ENCODE measurements at places on chromosomes 16 and 17.

DNA sequence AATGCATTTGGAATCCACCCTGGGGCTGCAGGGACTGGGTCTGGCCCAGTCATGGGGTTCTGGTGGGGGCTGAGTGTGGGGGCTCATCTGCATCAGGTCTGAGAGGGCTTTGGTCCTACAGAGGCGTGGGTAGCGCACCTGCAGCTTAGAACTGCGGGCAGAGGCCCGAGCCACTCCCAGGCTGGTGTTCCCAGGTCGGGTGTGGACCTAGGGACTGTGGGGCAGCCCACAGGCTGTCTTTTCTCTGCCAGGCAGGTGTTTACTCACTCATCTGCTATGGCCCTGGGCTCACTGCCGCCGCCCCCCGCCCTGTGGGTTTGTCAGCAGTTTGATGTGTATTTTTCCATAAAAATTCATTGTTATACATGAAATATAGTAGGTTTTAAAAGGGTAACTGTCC, 27.0 kb upstream of the DOC2B start:
- no peak for DNase-seq

DNA sequence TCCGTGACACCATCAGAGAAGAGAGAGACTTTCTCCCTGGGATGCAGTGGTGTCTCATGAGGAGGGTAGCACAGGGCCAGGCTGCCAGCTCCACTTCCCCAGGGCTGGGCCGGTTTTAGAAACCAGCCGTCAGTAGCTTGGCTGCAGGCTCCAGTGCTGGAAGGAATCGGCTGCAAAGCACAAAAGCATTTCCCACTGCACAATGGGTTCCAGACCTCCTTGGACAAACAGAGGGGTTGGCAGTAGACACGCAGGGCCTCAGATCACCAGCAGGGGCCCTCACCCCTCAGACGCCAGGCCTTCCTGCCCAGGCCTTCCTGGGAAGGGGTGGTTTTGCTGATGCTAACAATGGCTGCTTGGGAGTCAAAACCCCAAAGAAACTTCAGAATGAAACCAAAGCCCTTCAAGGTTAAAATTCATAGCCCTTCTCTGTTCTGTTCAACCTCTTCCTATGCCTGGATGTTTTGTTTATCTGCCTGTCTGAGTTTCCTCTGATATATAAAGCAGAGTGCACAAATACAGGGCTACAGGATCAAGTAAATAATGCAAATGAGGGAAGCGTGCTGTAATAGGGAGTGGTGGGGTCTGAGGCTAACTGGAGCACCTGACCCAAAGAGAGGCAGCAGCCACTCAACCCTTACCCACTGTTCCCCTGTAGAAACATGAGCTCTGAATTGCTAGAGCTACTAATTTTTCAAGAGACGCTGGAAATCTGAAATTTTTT, 26.2 kb downstream of the TEKT5 start:
- peak; percentile 22 for DNase-seq

GRCh38 chr16:50884066-50884860, 142.4 kb downstream of the CYLD start:
- no peak for DNase-seq

DNA sequence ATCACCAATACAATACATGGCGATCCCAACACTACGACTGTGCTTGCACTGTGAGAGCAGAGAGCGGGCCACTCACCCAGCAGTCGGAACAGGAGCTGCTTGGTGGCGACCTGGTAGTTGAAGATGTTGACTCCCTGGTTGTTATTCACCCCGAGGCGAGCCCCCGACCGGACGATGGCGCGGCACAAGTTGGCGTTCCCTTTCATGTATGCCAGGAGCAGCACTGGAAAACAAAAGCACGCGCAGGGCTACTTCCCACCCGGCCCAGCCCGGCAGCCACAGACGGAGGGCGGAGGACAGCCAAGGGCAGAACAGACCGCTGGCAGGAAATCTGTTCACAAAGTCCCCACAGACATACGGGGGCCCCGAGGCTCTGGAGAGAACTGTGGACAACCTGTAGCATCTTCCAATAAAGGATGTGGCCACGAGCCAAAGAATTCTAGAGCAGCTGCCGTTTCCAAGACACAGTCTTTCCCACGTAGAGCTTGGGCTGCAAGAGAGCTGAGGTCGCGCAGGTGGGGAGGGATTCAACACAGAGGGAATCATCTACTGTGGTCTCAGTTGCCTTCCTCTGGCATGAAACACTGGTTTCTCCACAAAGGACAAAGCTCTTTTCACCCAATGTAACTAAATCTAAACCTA, 27.8 kb downstream of the CYB5D2 start:
- no peak for DNase-seq

- DNase-seq: no peak
These were observed 216.6 kb upstream of the IRX3 start for GRCh38 chr16:54503011-54503855.
